Progenitor cell of endocrine pancreas (in vitro differentiated cells): ENCODE measurements at places on chromosomes 7 and 10. TPM values are rescaled to one million over a fixed set of nuclear protein-coding genes. Genes with fewer than 3 reads are reported as not detected.

DNA sequence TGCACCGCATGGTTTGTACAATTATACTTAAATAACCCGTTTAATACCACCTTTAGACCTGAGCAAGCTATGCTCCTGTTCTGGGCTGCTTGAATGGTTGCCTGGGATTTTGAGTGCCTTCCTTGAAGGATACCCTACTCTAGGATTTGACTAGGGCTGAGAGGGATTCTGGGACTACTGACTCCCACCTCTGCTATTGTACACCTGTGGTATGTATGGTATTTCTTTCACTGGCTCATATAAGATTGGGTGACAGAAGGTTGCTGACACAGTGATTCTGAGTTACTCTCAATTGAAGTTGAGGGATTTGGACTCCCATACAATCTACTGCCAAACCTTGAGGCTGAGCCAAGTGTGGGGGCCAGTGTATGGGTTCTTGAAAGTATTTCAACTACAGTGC is 494.4 kb upstream of the SEMA3D start:
- H3K4me1 ChIP-seq: no peaks in the 10 kb centered on the region
- no peaks in the 10 kb centered on the region for H3K27me3 ChIP-seq
- no peak for DNase-seq

- peaks cover 33% of the 10 kb centered on the region for H3K36me3 ChIP-seq
- peaks cover 4% of the 10 kb centered on the region for H3K4me1 ChIP-seq
- no peak overlapping the region for H3K27ac ChIP-seq
- no peak for DNase-seq
- peak overlapping the region; percentile 26 for H3K4me3 ChIP-seq
Observed at GRCh38 chr7:151382079-151382885, 27.6 kb downstream of the WDR86 start.

- no peak for DNase-seq
- H3K27ac ChIP-seq: no peak overlapping the region
- peaks cover 8% of the 10 kb centered on the region for H3K36me3 ChIP-seq
- no peaks in the 10 kb centered on the region for H3K4me1 ChIP-seq
- no peaks in the 10 kb centered on the region for H3K27me3 ChIP-seq
- H3K4me3 ChIP-seq: no peak overlapping the region
Observed at GRCh38 chr7:44074349-44074695, 8.0 kb downstream of the POLM start.

GRCh38 chr7:68295386-68295785 is 1298.8 kb downstream of the TYW1 start:
- H3K4me3 ChIP-seq: no peak overlapping the region
- no peaks in the 10 kb centered on the region for H3K27me3 ChIP-seq
- DNase-seq: no peak
- no peak overlapping the region for H3K27ac ChIP-seq
- no peaks in the 10 kb centered on the region for H3K4me1 ChIP-seq

Gene KLF14
- total RNA-seq: 0.09 and 0.14 TPM in 2 replicates

DNA sequence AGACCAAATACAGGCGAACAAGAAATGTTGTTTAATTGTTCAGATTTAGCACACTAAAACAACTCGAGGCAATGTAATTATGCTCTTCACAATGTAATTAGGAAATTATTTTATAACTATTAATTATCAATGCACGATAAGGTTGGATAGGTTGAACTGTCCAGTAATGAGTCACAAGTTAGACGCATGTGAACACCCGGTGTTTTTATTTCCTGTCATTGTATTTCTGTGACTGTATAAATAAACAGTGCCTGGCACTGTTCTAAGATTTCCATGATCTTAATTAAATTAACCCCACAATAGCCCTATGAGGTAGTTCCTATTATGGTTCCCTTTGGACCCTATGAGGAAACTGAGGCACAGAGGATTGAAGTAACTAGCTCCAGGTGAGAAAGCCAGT is 26.2 kb downstream of the C10orf105 start:
- peak overlapping the region; percentile 76 for H3K27ac ChIP-seq
- H3K4me1 ChIP-seq: no peaks in the 10 kb centered on the region
- DNase-seq: no peak
- H3K4me3 ChIP-seq: no peak overlapping the region

Gene PFKP
- 4.8 and 7.3 TPM in 2 replicates for total RNA-seq

Gene NPY4R
- total RNA-seq: 0.67 and 0.71 TPM in 2 replicates

Gene HOXA11
- total RNA-seq: not detected in 2 replicates

DNA sequence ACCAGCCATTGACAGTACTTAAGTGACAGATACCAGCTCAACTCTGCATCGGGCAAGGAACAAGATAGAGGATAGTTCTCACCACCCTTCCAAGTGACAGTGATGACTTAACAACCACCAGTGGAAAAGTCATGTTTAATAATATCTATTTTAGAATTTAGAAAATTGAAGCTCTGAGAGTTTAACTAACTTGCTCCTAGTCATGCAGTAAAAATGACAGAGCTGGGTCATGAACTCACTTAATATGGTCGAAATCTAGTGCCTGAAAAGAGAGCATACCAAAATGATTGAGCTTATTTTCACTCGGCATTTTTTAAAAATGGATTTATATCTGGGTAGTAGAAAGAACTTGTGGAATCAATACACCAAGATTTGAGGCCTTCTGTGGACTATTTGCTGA is 367.8 kb upstream of the IGFBP3 start:
- peaks cover 29% of the 10 kb centered on the region for H3K4me1 ChIP-seq
- H3K27ac ChIP-seq: no peak overlapping the region
- H3K27me3 ChIP-seq: no peaks in the 10 kb centered on the region
- no peaks in the 10 kb centered on the region for H3K36me3 ChIP-seq

Gene LRIT1
- not detected in 2 replicates for total RNA-seq

DNA sequence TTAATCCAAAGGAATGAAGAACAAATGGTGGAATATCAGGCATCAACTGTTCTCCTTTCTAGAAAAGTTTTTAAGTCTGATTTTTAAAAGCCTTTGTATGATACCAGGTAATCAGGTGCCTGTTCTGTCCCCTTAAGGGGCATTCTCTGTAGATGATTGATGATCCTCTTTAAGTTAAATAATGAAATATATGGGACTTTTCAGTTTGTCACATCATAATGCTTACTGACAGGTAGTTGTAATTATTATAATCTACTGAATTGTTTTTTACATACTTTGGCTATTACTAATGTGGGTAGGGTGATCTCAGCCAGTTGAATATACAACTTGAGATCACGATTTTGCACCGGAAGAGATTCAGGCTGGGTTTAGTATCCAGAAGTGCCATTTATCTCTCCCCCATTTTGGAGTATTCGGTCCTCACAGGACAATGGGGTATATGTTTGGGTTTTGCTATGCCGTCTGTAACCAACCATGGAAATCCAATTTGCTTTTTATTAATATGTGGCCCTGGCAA is 330.2 kb downstream of the BICC1 start:
- H3K27ac ChIP-seq: no peak overlapping the region
- H3K4me1 ChIP-seq: no peaks in the 10 kb centered on the region
- no peaks in the 10 kb centered on the region for H3K27me3 ChIP-seq
- no peak for DNase-seq
- no peak overlapping the region for H3K4me3 ChIP-seq

- H3K4me3 ChIP-seq: no peak overlapping the region
- no peak overlapping the region for H3K27ac ChIP-seq
- no peaks in the 10 kb centered on the region for H3K27me3 ChIP-seq
- no peaks in the 10 kb centered on the region for H3K4me1 ChIP-seq
- H3K36me3 ChIP-seq: peaks cover 12% of the 10 kb centered on the region
- no peak for DNase-seq
Observed at GRCh38 chr10:35059481-35059880, 30.7 kb downstream of the CUL2 start.

DNA sequence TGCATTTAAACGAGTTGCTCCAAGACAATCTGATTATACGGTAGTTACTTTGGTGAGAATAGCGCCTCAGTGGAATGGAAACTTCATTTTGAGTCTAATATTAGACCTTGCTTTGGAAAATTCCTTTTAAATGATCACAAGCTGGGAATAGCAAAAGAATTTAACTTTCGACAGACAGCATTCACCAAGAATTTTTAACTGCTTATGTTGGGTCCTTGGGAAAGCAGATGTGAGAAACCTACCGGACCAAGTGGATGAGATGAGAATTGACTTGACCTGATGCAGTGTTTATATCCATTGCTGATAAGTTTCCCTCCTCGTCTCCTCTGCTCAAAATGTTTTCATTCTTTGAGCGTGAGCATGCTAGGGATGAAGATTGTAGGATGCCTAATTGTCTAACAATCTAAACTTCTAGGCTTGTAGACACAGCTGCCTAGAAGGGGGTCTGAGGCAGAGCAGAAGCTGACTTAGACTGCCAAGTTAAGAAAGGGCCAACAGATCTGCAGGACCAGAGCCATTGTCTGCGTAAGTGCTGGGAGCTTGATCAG is 126.9 kb downstream of the CNNM2 start:
- H3K36me3 ChIP-seq: no peaks in the 10 kb centered on the region
- H3K4me3 ChIP-seq: no peak overlapping the region
- no peaks in the 10 kb centered on the region for H3K27me3 ChIP-seq
- H3K27ac ChIP-seq: no peak overlapping the region
- H3K4me1 ChIP-seq: peaks cover 2% of the 10 kb centered on the region

DNA sequence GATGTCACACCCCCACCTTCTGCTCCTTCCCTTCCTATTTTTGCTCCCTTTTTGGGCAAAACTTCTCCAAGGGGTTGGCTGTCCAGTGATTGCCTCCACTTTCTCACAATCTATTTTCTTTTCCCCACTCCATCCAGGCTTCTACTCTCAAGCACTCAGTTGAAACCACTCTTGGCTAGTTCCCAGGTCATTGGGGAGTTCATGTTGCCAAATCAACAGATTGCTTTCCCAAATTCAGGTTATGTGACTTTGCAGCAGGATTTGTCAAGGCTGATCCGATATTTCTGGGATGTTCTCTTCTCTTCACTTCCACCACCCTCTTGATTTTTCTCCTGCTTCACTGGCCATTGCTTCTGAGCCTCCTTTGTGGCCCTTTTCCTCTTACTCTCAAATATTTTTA is 258.7 kb upstream of the SLC26A5 start:
- H3K4me1 ChIP-seq: peaks cover 4% of the 10 kb centered on the region
- H3K4me3 ChIP-seq: no peak overlapping the region
- no peak overlapping the region for H3K27ac ChIP-seq
- peaks cover 2% of the 10 kb centered on the region for H3K27me3 ChIP-seq

- H3K27me3 ChIP-seq: no peaks in the 10 kb centered on the region
- no peaks in the 10 kb centered on the region for H3K4me1 ChIP-seq
- no peaks in the 10 kb centered on the region for H3K36me3 ChIP-seq
- H3K4me3 ChIP-seq: no peak overlapping the region
- DNase-seq: no peak
Observed at GRCh38 chr10:108031505-108031904, 867.0 kb upstream of the SORCS1 start.

Gene GIMAP8
- total RNA-seq: not detected in 2 replicates

Gene DENND2A
- total RNA-seq: 32.0 and 39.8 TPM in 2 replicates

DNA sequence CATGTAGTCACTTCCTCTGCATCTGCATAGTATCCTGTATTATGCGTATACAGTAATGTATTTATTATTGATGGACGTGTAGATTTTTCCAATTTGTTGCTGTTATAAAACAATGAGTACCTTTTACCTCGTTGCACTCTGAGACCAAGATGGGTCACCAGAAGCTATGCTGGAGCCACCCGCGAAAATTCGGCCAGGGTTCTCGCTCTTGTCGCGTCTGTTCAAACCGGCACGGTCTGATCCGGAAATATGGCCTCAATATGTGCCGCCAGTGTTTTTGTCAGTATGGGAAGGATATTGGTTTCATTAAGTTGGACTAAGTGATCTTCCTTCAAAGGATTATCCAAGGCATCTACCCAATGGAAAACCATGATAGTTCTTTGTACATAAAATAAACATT is 1.0 kb downstream of the PSMC2 start:
- H3K36me3 ChIP-seq: peaks cover 6% of the 10 kb centered on the region
- H3K27ac ChIP-seq: peak overlapping the region; percentile 88
- no peaks in the 10 kb centered on the region for H3K27me3 ChIP-seq
- DNase-seq: no peak
- peaks cover 18% of the 10 kb centered on the region for H3K4me1 ChIP-seq

Gene SRRM3
- total RNA-seq: 2.5 and 3.3 TPM in 2 replicates

Gene EN2
- total RNA-seq: not detected in 2 replicates

- no peak for DNase-seq
- no peaks in the 10 kb centered on the region for H3K27me3 ChIP-seq
- H3K4me3 ChIP-seq: no peak overlapping the region
- peaks cover 52% of the 10 kb centered on the region for H3K36me3 ChIP-seq
- peak overlapping the region; percentile 89 for H3K27ac ChIP-seq
Observed at GRCh38 chr7:7201578-7202374, 19.4 kb downstream of the C1GALT1 start.

DNA sequence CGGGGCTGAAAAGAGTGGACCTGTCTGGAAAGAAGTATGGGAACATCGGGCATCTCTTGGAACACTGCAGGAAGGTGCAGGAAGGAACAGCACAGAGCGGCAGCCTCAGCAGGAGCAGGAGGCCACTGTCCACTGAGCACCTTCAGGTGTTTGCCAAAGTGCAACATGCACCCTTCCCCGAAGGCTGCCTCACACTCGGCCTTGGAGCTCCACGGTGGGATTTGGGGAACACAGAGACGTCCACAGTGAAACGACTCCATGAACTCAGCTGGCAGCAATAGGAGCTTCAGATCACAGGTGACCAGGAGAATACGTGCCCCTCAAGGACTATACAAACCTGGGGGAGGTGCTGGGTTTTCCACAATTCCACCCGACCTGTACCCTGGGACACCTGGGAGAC is 140.3 kb upstream of the RET start:
- H3K4me3 ChIP-seq: no peak overlapping the region
- peaks cover 15% of the 10 kb centered on the region for H3K4me1 ChIP-seq
- H3K27ac ChIP-seq: no peak overlapping the region

DNA sequence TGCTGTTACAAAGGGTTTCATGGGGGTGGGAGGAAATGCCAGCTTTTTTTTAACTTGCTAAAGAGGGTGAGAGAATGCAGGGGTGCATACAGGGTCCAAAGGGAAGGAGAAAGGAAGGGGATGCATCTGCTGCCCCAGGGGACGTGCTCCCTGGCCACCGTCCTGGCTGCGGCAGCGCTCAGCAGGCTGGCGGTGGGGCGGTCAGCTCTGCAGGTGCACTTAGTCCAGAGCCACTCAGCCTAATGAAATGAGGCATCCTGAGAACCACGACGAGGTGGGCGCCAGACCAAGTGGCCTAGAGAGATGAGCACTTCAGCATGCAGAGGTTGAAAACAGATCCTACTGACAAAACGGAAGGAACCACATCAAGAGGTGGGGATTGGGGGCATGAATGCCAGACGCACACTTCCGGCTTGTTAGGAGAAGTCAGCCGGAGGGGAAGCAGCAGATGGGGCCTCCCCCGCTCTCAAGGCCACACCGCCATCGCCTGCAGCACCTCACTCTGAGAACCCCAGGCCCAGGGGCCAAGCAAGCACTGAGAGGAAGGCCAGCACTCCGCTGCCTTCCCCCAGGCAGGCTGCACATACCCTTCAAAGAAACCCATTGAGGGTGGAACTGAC is 94.5 kb downstream of the MAD1L1 start:
- no peaks in the 10 kb centered on the region for H3K27me3 ChIP-seq
- no peak overlapping the region for H3K27ac ChIP-seq
- peaks cover 8% of the 10 kb centered on the region for H3K4me1 ChIP-seq
- no peak overlapping the region for H3K4me3 ChIP-seq
- peaks cover 14% of the 10 kb centered on the region for H3K36me3 ChIP-seq

Gene NKX1-2
- not detected in 2 replicates for total RNA-seq

- H3K4me1 ChIP-seq: no peaks in the 10 kb centered on the region
- no peak for DNase-seq
- peaks cover 36% of the 10 kb centered on the region for H3K36me3 ChIP-seq
- no peak overlapping the region for H3K27ac ChIP-seq
- no peaks in the 10 kb centered on the region for H3K27me3 ChIP-seq
- no peak overlapping the region for H3K4me3 ChIP-seq
Observed at GRCh38 chr10:68007356-68007755, 67.7 kb downstream of the HERC4 start.

- DNase-seq: no peak
- H3K4me1 ChIP-seq: peaks cover 43% of the 10 kb centered on the region
- H3K36me3 ChIP-seq: peaks cover 18% of the 10 kb centered on the region
- H3K4me3 ChIP-seq: no peak overlapping the region
Observed at GRCh38 chr7:6384327-6384726, 63.4 kb downstream of the DAGLB start.
